Stimulated activated CD4-positive, alpha-beta T cell treated with anti-CD3 and anti-CD28 coated beads, TNF-alpha, amount 100 ng/mL, for 24 hours (primary cell): ENCODE measurements at places on chromosomes 12 and 14.

DNA sequence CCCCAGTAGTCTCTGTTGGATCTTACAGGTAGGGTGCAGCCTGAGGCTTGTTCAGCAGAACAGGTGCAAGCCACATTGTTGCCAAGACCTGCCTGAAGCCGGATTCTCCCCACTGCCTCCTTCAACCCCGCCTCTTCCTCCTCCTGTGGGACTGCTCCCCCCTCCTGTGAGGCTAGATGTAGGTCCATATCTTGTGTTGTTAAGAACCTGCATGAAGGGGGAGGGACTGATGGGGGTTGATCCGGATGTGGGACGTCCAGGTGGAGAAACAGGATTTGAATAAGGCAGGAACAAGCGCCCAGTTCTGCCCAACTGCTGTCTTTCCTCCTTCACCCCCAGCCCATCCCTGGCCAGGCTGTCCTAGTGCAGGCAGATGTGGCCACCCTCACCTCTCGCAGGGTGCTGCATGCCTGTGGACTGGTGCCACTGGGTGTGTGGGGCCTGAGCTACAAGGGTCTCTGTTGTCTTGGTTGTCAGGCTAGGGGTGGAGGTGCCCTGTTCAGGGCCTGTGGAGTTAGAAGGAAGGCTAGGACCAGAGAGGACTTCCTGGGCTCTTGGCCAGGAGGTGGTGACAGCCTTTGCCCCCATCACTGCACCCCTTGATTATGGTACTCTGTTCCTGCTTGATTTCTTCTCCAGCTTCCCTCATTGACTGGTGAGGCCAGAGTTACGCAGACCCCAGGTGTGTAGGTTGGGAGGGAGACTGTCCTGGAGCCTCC lies 1.4 kb downstream of the NR4A1 start:
- DNase-seq = no peak

DNA sequence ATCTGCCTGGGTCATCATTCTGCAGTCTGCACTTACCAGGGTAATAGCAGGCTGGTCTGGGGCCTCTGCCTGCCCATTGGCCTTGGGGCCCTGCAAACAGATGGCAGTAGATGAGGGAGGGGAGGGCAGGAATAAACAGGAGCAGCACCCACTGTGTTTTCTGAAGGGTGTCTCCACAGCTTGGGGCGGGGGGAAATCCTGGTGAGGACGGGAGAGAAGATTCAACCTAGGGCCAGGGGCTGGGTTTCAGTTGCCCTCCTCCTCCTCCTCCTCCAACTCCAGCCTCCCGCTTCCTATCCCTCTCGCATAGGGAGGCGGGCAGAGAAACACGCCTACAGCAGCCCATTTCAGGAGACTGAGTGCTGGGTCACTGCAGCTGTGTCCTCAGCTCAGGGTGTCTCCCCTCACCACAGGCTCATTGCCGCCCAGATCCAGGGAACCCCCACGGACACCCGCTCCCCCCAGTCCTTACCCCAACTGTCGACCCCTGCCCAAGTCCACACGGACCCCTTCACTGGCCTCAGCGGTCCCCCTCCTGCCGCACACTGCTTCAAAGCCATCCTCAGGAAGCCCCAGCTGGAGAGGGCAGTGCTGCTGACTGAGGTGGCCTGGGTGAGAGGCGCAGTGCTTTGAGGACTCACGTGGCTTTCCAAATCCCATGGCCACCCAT lies 9.1 kb upstream of the KRT80 start:
- no peak for DNase-seq

DNA sequence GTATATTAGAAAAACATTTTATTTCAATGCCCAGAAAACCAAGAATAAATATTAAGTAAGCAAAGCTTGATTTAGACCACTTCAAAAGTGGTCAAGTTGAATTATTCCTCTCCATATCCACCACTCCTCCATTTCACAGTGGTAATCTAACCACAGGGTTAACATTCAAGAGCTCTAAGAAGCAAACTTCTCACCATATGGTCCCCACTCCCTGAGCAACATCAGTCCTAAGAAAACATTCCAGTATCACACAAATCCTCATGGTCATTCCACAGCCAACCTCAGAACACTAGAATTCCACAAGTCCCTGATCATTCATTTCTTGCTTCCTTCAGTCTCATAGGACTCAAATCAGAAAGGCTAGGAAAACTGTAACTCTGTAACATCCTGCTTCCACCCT lies 47.9 kb downstream of the ST8SIA1 start:
- DNase-seq = no peak

GRCh38 chr14:34937442-34937841 lies 45.4 kb upstream of the SRP54 start:
- DNase-seq = no peak

DNA sequence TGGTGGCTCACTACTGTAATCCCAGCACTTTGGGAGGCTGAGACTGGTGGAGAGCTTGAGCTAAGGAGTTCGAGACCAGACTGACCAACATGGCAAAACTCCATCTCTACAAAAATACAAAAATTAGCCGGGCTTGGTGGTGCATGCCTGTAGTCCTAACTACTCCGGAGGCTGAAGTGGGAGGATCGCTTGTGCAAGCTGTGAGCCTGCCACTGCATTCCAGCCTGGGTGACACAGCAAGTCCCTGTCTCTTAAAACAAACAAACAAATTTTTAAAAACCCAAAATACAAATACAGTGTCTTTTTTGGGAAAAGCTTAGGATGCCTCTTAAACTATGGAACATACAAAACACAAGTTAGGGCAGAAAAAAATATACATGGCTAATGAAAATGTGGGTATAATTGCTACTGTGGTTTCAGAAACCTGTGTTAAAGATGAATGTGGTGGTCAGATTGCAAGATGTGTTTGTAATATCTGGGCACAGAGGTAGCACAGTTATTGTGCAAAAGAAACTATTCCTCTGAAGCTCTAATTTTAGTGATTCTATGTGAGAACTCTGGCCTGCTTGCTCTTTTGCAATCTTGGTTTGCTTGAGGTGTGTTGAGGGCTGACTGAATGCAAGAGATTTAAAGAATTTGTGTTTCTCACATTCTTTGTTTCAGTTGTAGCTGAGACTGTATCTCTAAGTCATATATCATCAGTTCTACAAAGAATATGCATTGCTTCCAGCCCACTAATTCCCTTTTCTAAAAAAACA lies 3.9 kb upstream of the HSPA2 start:
- DNase-seq = no peak

- no peak for DNase-seq
These were observed 38.5 kb upstream of the SFSWAP start for GRCh38 chr12:131672311-131672940.

DNA sequence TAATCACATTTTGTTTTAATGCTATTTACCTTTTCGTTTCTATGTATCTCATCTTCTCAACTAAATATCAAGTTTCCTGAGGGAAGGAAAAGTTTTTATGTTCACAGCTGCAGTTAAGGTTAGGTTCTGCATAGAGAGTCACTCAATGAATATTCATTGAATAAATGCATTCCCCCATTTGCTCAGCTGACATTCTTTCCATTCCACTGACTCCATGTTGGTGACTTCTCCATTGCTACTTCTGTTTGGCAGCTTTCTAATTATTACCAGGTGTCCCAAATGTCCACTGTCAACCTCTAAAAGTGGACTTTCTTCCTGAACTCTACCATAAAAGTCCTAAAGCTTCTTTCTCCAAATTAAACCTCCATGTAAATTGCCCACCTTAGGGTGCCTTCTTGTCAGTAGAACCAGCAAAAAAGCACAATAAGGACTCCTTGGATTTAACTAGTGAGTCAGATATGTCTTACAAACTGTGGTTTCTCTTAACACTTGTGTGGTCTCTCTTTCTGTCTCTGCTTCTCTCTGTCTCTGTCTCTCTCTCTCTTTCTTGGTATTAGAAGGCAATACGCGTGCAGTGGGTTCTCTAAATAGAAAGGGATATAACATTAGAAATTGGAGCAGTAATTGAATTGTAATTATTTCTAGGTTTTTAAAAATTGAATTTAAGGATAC lies 85.9 kb downstream of the TMEM117 start:
- DNase-seq = no peak

GRCh38 chr12:120118321-120119061 lies 1.9 kb upstream of the RAB35 start:
- DNase-seq = no peak

DNA sequence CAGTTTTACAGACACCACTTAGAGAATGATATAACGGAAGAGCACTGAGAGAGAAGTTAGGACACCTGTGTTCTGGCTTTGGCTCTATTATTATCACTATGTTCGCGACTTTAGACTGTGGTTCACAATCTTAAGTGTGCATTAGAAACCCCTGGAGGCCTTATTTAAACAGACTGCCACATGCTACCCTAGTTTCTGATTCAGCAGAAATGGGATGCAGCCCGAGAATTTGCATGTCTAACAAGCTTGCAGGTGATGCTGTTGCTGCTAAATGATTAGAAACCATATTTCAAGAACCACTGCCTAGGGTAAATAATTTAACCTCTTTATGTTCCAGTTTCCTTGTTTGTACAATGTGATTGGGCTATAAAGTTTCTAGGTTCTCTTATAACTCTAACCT lies 3.6 kb upstream of the RAD51AP1 start:
- no peak for DNase-seq

- DNase-seq = no peak
These were observed 34.5 kb downstream of the TRPV4 start for GRCh38 chr12:109798691-109799090.

DNA sequence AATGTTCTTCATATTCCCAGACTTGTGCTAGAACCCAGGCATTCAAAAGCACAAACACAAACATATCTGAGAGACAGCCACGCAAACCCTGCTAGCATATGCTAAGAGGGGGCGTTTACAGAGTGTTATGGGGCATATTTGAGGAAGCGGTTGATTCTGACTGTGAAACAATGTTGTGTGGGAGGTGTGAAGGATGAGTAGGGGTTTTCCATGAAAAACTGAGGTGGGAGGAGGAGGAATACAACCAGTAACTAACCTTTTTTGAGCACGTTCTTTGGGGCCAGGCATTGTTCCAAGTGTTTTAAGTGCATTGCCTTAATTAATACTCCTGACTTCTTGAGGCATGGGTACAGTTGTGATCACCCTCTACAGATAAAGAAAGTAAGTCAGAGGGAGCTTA lies 499.5 kb downstream of the AACS start:
- no peak for DNase-seq

DNA sequence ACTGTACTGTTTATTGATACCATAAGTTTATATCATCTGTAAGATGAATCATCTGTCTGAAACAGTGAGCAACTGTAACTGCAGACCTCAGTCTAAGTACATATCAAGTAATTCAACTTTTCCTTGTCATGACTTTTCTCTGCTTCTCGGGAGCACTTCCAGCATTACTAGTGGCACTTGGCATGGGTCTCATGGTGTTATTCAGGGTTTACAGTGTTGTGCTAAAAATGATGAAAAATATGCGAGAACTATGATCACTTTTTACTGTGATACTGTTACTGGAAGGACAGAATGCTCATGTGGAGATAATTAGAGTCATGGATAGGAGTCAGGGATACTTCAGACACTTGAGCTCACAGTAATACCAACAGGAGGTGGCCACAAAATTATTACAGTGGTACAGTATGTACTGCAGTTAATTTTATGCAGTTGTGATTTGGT lies 8.3 kb downstream of the KTN1 start:
- DNase-seq = no peak

- no peak for DNase-seq
These were observed 2.4 kb downstream of the KIF5A start for GRCh38 chr12:57552306-57552651.

DNA sequence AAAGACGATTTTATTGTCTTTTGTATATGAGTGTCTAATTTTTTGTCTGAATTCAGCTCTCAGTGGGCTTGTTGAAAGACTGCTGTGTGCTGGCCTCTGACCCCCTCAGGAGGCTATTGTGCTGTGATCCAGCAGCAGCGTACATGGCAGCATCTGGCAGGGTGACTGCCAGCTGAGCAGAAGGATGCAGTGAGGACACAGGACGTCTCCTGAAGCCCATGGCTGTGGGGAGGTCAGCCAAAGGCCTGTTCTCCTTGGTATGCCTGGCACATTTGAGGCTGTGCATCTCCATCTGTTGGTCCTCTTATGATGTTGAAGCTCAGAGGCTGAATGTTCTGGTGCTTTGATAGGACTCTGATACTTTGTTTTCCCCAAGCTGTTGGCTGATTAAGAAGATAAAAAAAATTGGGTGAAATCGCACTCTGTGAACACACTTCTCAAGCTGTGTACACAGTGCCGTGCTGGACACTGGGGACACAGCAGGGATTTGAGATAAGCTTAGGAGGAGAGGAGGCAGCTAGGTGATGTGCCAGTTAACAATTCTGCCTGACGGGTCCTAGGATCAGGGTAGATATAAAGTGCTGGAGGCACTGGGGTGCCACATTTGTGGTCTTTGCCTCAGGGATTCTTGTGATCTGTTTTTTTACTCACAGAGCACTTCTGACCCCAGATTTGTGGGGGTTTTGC lies 37.5 kb downstream of the EID3 start:
- no peak for DNase-seq

GRCh38 chr12:102479099-102479885 lies 1.1 kb downstream of the IGF1 start:
- DNase-seq = no peak

- DNase-seq = no peak
These were observed 345.6 kb downstream of the APAF1 start for GRCh38 chr12:98990648-98991047.

- DNase-seq = no peak
These were observed 255.5 kb downstream of the RASSF9 start for GRCh38 chr12:85580562-85581168.

GRCh38 chr12:95583933-95584332 lies 32.7 kb upstream of the USP44 start:
- DNase-seq = no peak

- no peak for DNase-seq
These were observed 1.6 kb downstream of the CLEC2B start for GRCh38 chr12:9867531-9867930.

DNA sequence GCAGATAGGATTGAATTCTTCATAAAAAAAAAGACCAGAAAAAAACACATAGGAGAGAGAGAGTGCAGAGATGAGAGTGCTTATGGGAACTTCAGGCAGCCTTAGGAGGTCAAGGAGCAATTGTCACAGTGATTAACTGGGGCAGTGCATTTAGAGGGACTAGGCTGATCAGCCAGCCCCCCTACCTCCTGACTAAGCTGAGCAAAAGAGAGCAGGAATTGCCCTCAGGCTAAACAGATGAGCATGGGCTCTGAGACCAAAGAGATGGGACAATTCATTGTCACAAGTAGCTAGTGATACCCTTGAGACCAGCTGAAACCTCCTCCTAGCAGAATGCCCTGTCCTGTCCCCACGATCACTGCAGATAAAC lies 124.0 kb downstream of the BTG1 start:
- DNase-seq = no peak

DNA sequence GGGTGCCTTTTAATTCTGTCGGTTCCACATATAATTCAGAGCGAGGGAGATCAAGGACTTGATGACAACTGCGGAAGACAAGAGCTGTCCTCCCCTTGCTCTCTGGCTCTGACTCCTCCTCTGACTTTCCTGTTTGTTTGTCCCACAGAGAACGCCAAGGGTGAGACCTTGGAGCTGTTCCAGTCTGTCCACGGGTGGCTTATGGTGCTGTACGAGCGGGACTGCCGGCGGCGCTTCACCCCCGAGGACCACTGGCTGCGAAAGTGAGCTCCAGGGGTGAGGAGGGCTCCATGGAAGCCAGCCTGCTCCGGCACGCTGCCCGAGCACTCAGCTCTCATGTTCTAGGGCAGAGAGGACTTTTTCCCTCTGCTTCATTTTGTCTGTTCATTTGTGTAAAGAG lies 32.8 kb downstream of the UBE3B start:
- no peak for DNase-seq

GRCh38 chr12:96239711-96240635 lies 45.8 kb downstream of the ELK3 start:
- DNase-seq = no peak

GRCh38 chr12:104494793-104495158 lies 38.0 kb downstream of the CHST11 start:
- DNase-seq = no peak
